Motor neuron (in vitro differentiated cells): ENCODE measurements at places on chromosomes 2 and 18.

- no peak for ATAC-seq
These were observed 22.9 kb upstream of the NARS1 start for GRCh38 chr18:57644540-57644939.

GRCh38 chr2:113757138-113757657 is 756 bp upstream of the SLC35F5 start:
- no peak for ATAC-seq

GRCh38 chr2:96695602-96696001 is 44.3 kb downstream of the LMAN2L start:
- ATAC-seq = no peak

DNA sequence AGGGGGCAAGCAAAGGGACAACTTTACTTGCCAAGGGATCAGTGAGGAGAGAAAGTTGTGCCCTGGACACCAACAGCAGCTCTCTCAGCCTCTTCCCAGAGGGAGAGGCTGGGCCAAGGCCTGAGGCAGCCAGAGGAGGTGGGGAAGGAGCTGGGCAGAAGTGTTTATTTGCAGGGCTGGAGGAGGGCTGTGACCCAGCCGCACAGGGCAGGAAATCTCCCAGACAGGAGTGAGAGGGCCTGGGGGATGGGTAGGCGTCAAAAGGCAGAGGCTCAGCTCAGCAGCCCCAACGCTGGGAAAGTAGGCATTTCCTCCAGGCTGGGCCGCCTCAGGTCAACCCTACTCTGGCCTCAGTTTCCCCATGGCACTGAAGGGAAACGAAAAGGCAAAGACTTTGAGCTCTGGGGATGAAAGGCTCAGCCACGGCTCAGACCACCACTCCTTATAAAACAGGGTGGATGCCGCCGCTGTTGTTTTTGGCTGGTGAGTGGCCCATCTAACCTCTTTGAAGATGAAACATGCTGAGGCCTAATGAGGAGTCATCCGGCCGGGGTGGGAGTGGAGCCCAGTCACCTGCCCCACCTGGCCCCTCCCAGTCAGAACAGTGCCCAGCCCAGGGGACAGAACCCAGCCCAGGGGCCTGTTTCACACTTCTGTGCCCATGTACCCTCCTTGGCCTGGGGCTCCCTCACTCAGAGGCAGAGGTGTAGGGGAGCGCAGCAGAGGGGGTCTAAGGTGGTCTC is 21.9 kb upstream of the SEMA4C start:
- ATAC-seq = no peak

GRCh38 chr2:189082376-189082975 is 97.1 kb downstream of the COL5A2 start:
- peak; percentile 71 for ATAC-seq

DNA sequence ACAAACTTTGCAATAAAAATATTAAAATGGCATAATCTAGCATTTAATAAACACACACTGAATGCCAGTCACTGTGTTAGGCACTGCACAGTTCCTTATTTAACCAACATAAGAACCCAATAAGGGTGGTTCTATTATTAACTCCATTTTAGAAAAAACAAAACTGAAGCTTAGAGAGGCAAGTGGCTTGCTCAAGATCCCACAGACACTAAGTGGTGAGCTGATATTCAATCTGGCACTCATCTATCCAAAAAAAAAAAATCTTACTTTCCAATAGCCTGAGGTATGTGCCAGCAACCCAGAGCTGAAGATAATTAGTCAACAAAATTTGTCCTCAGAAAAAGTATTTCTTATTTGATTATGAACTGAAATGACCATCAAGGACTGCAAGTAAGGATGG is 799 bp downstream of the CYTIP start:
- ATAC-seq = no peak

DNA sequence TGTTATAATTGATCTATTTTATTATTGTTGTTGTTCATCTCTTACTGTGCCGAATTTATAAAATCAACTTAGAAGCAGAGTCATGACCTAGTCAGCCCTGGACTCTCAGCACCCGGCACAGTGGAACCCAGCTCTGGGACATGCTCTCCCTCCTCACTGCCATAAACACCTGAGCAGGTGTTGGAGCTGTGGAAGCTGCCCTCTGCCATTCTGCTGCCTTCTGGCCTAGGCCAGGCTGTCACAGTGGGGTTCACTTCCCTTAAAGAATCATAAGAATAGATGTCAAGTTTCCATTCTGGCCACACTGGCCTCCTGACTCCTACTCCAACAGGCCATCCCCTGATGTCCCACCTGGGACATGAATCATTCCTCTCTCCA is 192.2 kb downstream of the ZFP36L2 start:
- ATAC-seq = no peak

DNA sequence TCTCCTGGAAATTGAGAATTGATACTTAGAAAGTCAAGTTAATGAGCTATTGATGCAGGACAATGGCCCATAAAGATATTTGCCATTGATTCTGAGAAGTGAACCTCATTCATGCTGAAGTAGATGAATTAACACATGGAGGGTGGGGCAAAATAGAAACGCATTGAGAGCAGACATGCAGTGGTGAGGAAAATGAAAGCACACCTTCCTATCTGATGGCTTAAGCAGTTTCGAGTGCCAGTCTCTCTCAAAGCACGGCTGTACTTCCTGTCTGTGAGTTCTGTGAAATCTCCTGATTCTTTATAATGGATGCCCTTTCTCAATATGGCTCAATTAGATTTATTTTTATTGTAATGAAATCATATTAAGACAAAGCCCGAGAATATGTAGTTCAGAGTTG is 247.0 kb downstream of the TMX3 start:
- ATAC-seq = no peak

- no peak for ATAC-seq
These were observed 624 bp downstream of the ZNF516 start for GRCh38 chr18:76494231-76495005.

DNA sequence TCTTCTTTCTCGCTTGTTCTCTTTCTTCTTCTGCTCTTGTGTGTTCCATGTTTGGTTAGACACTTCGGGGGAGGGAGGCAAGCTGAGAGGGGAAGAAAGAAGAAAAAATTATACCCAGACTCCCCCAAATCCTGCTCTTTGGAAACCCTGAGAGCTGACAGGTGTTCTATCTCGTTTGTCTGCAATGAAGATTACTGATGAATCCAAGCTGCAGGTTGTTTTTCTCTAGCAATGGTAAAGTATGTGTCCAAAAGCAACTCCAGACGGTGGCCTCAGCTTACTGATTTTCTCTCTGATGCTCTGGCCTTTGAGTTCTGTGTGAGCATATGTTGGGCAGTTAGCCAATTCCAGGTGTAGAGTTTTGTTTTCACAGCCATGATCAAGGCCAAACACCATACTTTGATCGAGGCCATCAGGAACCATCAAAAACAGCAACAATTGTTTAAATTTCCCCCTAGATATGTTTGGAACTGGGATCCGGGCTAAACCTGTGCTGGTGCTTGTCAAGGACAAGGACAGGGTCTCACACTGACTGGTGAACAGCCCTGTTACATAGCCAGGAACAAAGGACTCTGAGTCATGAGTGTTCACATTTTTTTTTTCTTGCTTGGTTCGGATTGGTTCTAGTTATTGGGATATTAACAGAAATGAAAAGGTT is 142.0 kb downstream of the PRKCE start:
- peak; percentile 52 for ATAC-seq

- ATAC-seq = no peak
These were observed 9.2 kb upstream of the SP9 start for GRCh38 chr2:174325373-174326160.

GRCh38 chr2:84844141-84844540 is 36.7 kb downstream of the TRABD2A start:
- ATAC-seq = no peak

- peak; percentile 97 for ATAC-seq
These were observed 260.2 kb upstream of the TRIB2 start for GRCh38 chr2:12456293-12457106.

DNA sequence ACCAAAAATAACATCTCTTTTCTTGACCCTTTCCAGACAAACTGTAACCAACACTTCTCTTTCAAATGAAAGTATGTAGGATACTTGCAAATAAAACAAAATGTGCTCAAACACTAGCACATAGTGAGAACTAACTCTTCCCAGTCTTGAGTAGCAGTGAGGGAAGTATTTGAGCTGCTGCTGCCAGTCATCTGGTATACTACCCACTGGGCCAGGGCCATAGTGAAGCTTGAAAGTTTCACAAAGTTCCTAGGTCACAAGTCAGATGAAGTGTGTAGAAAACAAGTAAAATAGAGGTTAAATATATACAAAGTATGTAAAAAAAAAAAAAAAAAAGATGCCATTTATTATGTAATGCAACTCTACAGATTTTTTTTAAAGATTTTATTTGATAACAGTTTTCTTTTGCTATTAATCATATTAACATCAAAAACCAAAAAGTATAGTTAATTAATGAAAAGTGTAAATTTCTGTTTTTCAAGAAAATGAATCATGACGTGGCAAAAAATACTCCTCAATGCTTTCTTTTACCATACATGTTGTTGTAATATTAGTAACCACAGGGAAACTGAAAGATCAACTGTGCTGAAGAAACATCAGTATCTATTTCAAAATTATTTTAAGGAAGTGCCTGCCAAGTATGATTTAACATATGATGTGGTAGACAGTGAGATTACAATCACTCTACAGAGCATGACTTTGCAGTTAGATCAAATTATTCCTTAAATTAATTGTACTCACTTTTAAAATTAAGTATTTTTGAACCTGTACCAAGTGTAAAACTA is 21.6 kb upstream of the TRIB2 start:
- ATAC-seq = no peak

DNA sequence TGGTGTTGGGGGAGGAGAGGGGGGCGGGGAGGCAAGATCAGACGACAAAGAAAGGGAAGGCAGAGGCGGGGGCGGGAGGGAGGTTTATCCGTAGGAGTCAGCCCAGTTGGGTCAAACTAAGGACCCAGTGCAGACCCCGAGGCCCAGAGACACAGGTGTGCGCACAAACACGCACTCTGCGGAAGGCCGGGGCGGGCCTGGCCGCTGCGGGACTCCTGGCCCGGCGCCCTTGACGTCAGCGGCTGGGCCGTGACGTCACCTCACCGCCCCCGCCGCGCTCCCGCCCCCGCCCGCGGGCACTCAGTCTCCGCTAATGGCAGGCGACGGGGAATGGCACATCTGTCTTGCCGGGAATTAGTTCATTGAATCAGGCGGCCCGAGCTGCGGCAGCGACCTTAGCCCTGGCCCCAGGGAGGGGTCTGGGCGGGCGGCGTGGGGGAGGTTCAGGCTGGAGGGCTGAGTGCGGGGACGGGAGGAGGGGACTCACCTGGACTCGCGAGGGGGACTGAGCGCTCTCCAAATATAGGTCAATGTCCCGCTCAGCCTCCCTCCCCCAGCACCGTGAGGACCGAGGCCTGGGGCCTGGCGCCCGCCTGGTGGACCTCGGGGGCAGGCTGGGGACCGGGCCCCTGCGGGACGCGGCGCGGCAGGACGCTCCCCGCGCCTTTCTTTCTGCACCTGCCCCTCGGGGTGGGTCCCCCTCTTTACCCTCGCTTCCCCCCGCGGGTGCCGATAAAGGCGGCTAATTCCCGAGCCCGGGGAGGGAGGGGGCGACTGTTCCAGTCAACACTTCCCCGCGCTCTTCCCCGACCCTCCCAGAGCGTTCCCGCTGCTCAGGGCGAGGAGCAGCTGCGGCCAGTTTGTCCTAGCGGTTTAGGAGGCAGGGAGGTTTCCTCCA is 15.5 kb upstream of the ECEL1 start:
- peak; percentile 62 for ATAC-seq

- ATAC-seq = no peak
These were observed 32.3 kb upstream of the TMEM247 start for GRCh38 chr2:46446871-46447568.

- no peak for ATAC-seq
These were observed 11.4 kb upstream of the LRATD1 start for GRCh38 chr2:14621114-14621513.

DNA sequence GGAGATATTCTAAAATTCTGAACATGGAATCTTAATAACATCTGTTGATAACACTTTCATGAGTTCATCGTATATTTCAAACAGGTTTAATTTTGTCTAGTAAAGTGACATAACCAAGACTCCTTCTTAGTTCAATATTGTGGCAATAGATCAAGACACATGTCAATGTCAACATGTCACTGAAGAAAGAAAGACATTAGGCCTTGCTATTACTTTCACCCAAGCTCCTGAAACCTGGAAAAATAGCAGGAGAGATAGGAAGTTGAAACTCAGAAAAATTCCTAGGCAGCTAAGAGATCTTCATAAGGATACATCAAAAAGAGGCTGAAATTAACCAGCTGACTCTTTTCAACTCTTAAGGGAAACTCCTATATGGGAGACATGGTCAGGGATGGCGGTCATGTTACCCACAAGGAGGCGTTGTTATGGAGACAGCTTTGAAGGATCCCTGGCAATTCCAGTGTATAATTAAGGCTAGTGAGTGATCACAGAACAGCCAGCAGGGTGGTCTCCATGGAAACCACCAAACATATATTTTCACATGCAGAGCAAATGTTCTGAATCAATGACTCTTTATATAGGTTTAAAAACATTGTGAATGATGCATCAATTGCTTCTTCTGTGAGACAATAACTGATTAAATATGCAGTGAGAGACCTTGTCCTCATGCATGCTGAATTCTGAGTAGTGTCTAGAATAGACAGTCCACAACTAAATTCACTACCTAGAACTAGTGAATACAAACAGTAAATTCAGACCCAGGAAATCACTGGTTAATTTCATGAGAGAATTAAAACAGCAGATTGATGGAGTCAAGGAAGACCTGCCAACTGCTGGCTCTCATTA is 115.3 kb upstream of the RIOK3 start:
- peak; percentile 74 for ATAC-seq

DNA sequence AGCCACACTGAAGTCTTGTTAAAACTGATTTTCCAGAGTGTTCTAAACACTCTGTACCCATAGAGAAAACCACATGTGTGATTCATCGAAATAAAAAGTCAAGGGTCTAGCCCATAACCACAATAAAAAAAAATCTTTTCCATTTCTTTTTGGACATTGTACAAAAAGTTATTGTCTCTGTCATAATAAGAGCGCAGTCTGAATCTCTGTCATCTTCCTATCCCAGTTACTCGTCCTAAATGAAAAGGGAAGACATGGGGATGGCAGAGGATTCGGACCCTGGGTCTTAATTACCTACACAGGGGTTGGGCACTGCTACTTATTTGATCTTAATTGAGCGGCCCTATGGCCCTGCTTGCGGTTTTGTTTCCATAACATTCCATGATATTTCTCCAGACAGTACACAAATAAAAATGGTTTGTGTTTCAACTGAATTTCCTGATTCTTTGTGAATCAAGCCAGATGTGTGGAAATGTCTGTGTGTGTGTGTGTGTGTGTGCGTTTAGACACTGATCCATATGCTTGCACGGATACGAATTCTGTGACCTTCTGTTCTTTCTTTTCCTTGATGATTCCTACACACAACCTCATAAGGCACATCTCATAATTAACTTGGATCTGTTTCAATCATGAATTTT is 133.4 kb upstream of the SPATS2L start:
- no peak for ATAC-seq

GRCh38 chr18:77478646-77479442 is 229.2 kb downstream of the GALR1 start:
- no peak for ATAC-seq

- ATAC-seq = peak; percentile 75
These were observed 324.7 kb upstream of the PIK3C3 start for GRCh38 chr18:41630232-41630886.

GRCh38 chr2:9074930-9075329 is 71.4 kb upstream of the MBOAT2 start:
- ATAC-seq = no peak

- no peak for ATAC-seq
These were observed 422.8 kb upstream of the ZEB2 start for GRCh38 chr2:144942516-144943256.

GRCh38 chr2:104976603-104977120 is 61.2 kb upstream of the MRPS9 start:
- ATAC-seq = no peak

- ATAC-seq = no peak
These were observed 837.7 kb downstream of the GALR1 start for GRCh38 chr18:78087338-78087737.

- no peak for ATAC-seq
These were observed 38.5 kb downstream of the SFT2D3 start for GRCh38 chr2:127739800-127740199.
